ENCODE measurements at places on chromosomes 7 and 10. TPM values are rescaled to one million over a fixed set of nuclear protein-coding genes. Genes with fewer than 3 reads are reported as not detected.

The WDFY4 gene
- 1.6 TPM for total RNA-seq

The HOXA9 gene
- not detected for total RNA-seq

The KCNH2 gene
- total RNA-seq: 107 TPM

The STAG3 gene
- total RNA-seq: 0.74 TPM

The CPA1 gene
- total RNA-seq: not detected

The CTBP2 gene
- total RNA-seq: 29.3 TPM

The CRYGN gene
- not detected for total RNA-seq

The ZNF239 gene
- 2.2 TPM for total RNA-seq

The THSD7A gene
- total RNA-seq: 1.0 TPM

The CLCN1 gene
- not detected for total RNA-seq

The MBL2 gene
- not detected for total RNA-seq

The ADIRF gene
- total RNA-seq: 41.8 TPM

The NYAP1 gene
- total RNA-seq: 0.32 TPM

The H2BK1 gene
- not detected for total RNA-seq

The PAPSS2 gene
- total RNA-seq: 11.8 TPM
